NCI-H1092 treated with DMSO at 0.1 percent for 48 hours (cell line): ENCODE measurements at places on chromosomes 3 and 15.

GRCh38 chr15:72155003-72155621 lies 36.9 kb downstream of the SENP8 start:
- peak; percentile 50 for DNase-seq

GRCh38 chr15:57667171-57667849 lies 39.2 kb upstream of the POLR2M start:
- peak; percentile 21 for DNase-seq

DNA sequence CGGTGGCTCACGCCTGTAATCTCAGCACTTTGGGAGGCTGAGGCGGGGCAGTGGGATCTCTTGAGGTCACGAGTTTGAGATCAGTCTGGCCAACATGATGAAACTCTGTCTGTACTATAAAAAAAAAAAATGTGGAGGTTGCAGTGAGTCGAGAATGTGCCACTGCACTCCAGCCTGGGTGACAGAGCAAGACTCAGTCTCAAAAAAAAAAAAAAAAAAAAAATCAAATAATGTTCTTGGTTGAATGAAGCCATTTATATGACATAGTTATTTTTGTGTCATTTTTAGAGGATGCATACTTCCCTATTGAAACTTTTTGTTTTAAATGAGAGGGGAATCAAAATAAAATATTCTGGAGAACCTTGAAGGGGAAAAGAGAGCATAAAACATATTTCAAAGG lies 3.1 kb downstream of the HMCES start:
- DNase-seq: no peak

DNA sequence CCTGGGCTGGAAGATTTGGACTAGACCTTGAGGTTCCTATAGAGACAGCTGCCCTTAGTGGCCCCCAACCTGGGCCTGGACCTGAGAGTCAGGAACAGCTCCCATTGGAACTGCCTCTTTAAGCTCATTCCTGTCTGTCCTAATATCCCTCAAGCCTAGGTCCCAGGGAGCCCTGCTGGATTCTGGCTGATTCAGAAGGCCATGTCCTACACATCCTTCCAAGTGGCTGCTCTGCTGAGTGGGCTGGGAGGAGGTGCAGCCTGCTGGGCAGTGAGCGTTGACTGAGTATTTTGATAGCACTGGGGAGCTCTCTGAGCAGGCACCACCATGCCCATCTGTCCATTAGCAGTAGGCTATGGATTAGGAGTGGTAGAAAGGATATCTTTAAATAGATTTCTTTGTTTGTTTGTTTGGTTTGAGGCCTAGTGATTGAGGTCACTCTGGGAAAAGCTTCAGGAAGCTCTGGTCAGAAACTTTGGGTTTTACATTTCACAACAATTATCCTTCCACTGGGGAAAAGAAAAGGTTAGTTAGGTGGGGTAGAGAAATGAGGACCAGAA lies 54.6 kb upstream of the ATOSA start:
- no peak for DNase-seq

DNA sequence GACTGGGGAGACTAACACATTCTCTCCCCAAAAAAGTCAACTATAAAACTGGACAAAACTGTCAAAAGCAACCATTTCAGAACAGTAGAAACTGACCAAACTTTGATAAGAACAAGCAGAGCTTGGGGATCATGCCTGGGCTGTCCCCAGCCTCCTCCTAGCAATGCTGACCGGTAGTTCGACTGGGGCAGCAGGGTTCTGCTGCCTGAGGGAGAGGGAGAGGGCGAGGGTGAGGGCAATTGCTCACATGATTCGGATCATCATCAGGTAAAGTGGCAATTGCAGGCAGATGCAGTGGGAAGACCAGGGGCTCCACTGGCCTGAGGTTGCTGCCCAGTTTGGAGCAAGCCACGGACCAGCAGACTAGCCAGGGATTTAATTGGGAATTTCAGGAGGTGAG lies 88.6 kb downstream of the OSBPL10 start:
- DNase-seq: no peak

- DNase-seq: no peak
These were observed 17.6 kb upstream of the GATM start for GRCh38 chr15:45395943-45396342.

GRCh38 chr3:113275929-113276750 lies 64.8 kb downstream of the BOC start:
- peak; percentile 85 for DNase-seq

- DNase-seq: no peak
These were observed 973.9 kb downstream of the FHIT start for GRCh38 chr3:60277361-60277800.

DNA sequence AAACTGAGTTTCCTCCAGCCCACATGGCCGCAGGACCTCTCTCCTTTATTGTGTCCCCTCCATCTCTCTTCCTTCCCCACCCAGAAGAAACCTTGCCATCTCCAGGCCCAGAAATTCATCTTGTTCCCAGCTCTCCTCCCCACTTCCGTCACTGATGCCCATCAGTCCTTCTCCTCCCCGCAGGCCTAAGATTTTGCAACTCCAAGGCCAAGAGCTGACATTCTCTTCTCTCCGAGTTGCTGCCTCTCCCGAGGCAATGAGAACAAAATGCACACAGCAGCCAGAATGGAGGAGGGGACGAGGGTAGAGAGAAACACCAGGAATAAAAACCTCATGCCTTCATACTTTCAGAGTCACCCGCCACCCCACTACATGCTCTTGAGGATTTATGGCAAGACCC lies 526.5 kb upstream of the PROK2 start:
- no peak for DNase-seq

DNA sequence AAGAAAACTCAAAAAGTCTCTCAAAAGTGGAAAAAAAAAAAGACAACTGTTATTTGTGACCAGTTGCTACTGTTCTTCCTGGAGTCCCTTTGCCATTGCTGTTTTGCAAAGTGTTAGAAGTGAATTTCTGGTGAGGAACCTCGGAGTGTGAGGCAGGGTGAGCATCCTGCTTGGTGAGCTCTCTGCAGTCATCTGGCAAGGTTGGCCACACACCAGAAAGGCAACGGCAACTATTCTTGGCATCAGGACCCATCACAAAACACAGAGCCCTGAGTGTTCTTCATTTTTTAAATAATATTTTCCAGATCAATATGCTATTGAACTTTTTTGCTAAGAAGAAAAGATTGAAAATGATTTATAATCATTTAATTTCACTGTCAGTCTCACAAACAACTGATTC lies 60.7 kb downstream of the CGNL1 start:
- no peak for DNase-seq

DNA sequence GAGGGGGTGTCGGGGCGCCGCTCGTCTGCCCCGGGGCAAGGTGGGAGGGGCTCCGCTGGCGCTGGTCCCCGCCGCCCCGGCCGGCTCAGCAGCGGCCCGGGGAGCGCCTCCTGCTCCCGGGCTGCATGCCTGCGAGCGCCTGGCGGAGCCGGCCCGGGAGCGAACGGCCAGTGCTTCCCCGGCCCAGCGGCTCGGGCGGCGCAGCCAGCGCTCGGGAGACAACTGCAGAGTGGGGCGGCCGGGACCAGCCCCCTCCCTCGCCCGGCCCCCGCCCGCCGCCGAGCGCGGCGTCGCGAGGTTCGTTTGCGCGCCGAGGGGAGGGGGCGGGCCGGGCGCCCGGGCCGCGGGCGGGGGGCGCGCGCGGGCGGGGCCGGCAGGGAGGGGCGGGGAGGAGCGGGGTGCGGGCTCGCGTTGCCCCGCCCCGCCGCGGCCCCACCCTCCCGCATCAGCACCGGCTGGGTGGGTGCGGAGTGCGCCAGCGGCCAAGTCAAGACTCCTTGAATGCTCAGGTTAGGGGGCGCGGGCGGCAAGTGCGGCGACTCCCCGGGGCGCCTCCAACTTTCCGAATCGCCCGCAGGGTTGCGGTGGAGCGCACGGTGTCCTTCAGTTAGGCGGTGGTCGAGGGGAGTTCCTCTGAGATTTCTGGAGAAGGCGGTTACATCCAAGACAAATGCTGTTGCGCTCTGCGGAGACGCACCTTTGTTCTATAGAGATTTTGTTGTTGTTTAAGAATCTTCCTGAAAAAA lies at the start of gene RGMA:
Gene RGMA, minus strand, starts transcription at position 231 of the 746 bp plus-strand sequence. CDS start 279 bp downstream, outside the sequence.
- peak; percentile 31 for DNase-seq

- DNase-seq: no peak
These were observed 258.8 kb downstream of the PLOD2 start for GRCh38 chr3:145902166-145902565.

GRCh38 chr3:53161820-53162671 lies 1.0 kb downstream of the PRKCD start:
- DNase-seq: no peak

- no peak for DNase-seq
These were observed 4.8 kb downstream of the CX3CR1 start for GRCh38 chr3:39275052-39275451.

DNA sequence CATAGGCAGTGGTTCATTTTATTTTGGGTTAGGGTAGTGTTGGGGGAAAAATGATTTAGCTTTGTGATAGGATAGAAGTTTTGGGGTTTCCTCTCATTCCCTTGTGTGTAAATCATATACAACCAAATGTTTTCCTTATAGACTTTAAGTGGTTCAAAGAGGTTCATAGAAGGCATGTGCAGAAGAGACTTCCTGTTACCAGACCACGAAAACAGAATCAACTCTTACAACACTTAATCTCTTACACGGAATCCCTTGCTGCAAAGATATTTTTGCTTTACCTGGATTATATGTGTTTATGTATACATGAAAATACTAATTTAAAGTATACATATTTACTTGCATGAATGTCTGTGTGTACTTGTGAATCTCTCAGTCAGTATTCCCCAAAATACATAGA lies 2.9 kb downstream of the TMOD2 start:
- DNase-seq: no peak

DNA sequence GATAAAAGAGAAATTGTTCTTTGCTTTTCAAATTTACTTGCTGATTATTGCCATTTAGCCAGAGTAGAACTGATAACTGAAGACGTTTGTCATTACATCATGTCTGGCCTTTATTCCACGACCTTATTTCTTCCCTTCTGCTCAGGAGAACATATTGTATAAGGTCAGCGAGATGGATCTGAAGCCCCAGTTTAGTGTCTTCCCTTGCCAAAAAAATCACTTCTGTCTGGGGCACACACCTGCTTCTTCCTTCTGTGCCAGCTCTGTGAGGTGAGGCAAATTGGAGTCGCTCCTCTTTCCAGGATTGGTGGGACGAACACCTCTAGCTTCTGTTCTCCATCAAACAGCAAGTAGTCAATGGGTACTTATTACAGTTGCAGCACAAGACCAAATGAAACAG lies 250.3 kb upstream of the CRBN start:
- DNase-seq: no peak

- DNase-seq: no peak
These were observed 41.4 kb downstream of the COL6A6 start for GRCh38 chr3:130558366-130558765.

GRCh38 chr3:80643421-80643820 lies 875.6 kb upstream of the ROBO1 start:
- DNase-seq: no peak

GRCh38 chr3:150408221-150409124 lies at the start of gene TSC22D2:
Gene TSC22D2, plus strand, starts transcription at chr3:150408298. Its CDS starts 1,053 bp downstream, at chr3:150409351.
- DNase-seq: peak; percentile 94

GRCh38 chr3:42961633-42962032 lies 17.5 kb upstream of the GASK1A start:
- DNase-seq: peak; percentile 23

DNA sequence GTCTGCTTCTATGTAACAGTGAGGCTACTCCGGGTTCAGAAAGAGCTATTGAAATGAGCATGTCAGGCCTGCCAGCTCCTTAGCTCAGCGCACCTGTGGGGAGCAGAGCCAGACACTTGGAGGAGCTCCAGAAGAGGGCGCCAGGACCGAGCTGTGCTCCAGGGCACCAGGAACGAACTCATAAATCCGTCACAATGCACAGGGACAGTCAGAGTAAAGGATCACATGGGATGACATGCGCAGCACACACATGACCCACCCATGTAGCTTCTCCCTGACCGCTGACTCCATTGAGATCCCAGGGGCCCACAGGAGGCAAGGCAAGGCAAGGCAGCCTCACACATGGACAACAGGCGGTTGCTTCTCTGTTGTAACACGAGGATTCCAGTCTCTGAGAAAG lies 26.0 kb upstream of the GNB5 start:
- no peak for DNase-seq

DNA sequence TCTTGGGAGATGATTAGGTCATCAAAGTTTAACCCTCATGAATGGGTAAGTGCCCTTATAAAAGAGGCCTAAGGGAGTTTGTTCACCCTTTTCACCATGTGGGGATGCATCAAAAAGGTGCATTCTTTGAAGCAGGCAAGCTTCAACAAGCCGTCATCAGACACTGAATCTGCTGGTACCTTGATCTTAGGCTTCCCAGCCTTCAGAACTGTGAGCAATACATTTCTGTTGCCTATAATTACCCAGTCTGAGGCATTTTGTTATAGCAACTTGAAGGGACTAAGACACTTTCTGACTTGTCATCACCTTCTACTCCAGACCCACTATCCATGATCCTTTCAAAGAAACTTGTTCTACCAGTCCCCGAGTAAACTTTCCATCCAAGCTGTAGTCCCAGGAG lies 44.6 kb upstream of the LRRC58 start:
- DNase-seq: no peak

DNA sequence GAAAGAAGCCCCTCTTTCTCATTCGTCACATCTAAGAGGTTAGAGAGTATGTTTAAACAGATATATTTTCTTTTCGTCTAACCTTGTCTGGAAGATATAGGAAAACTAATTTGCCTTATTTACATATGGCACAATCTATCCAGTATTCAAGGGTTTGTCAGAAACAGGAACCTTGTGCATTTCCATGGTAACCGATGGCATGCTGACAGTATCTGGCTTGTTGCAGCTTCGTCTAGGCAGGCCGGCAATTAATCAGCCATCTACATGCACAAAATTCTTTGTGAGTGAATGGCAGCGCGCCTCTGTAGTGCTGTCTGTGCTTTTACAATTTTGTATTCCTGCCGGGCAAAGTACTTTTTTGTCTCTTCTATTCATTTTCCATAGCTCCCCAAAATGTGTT lies 294.0 kb upstream of the SOX2 start:
- DNase-seq: no peak

- DNase-seq: no peak
These were observed 58.2 kb downstream of the KLHL6 start for GRCh38 chr3:183497313-183497712.

DNA sequence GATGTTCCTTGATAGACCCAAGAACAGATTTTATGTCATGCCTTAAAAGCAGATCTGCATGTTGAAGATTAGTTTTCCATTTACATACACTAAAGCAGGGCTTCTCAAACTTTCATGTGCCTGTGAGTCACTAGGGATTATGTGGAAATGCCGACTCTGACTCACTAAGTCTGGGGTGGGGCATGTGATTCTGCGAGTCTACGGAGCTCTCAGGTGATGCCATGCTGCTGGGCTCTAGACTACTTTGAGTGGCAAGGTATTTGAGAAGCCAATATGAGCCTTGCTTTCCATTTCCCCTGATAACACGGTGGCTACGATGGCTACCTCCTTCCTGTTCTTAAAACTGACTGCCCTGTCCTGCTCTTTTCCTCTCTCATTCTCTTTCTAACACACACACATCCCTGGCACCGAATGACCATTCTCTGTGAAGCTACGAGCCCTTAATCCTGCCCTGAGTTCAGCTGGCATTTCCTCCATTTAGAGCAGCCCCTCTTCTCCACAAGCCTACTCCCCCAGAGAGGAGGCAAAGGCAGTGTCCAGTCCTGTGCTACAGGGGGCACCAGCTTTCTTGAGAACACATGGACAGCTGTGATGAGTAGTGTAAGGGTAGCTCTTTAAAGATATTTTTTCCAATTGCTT lies 39.7 kb upstream of the PYGO1 start:
- DNase-seq: no peak
